ENCODE measurements at places on chromosomes 4 and X.

DNA sequence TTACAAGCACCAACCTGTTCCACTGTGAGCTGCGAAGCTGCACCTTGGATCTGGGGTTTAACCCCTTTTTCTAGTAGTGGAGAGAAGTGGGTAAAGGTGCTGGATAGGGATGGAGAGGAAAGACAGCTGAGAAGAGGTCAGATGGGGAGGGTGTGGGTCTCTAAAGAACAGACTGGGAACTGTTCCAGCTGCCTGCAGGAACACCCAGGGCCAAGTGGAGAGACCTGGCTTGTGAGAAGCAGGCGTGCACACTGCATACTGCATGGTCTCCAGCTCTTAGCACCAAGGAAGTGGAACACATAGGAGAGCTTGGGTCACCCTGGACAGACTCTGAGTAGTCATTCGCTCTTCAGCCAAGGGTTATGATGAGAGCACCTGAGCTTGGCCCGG is 16.1 kb downstream of the BCOR start:
- DNase-seq: no peak

- DNase-seq: no peak
Observed at GRCh38 chr4:101993842-101994775, 203.6 kb downstream of the BANK1 start.

DNA sequence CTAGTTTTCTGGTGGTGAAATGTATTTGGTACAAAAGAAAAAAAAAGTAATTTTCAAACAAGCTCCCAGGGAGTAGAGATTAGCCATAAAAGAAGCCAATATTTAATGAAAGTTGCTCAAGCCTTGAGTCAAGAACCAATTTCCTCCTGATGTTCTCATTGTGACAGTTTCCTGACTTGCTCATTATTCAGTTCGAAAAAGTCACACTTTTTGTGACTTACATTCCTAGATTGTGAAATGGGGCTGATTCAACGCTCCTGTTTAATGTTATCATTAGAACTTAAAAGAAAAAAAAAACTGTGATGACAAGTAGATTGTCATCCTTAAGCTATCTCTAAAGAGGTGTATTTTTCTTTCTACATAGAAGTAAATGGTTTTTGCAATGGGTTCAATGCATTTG is 122.6 kb upstream of the BMPR1B start:
- no peak for DNase-seq

GRCh38 chr4:112616984-112617383 is 19.7 kb downstream of the ZGRF1 start:
- DNase-seq: no peak

DNA sequence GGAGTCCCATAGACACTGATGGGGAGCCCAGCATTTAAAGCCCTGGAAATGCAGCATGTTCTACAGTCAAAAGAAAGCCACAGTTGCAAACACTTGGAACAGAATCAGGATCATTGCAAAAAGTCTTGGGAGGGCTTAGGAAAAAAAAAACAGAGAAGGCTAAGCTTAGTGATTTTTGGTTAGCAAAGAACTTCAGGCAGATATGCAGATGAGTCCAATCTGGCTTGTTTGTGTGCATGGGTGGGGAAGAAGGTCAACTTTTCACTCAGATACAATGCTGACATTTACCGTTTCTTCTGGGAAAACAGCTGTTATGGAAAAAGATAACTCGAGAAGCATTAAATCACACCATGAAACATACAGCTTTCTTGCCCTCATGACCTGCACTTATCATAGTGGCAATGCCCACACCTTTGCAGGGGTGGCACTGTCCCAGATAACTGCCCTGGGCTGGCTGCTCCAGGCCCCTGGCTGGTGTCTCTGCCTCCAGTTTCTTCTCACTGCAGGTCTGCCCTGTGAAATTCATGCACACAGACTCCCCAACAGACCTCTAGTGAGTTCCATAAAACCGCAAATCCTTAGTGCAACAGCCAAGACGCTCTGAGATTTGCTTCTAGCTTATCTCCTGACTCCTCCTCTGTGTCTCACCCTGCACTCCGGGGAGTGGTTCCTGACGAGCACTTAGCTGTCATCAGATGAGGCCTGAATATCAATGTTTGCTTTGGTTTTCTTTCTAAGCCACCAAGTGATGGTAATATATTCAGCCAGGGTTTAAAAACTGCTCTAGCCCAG is 99.2 kb downstream of the DRD5 start:
- no peak for DNase-seq

- no peak for DNase-seq
Observed at GRCh38 chrX:133923113-133923512, 62.3 kb downstream of the GPC3 start.

- DNase-seq: no peak
Observed at GRCh38 chr4:648579-649292, 23.4 kb downstream of the PDE6B start.
